ENCODE measurements at places on chromosomes 12 and 14.
A peak's percentile ranks its signal among the peaks of the same experiment; 100 is the strongest.

GRCh38 chr14:92584220-92584619, 70.6 kb downstream of the RIN3 start:
- DNase-seq = no peak

DNA sequence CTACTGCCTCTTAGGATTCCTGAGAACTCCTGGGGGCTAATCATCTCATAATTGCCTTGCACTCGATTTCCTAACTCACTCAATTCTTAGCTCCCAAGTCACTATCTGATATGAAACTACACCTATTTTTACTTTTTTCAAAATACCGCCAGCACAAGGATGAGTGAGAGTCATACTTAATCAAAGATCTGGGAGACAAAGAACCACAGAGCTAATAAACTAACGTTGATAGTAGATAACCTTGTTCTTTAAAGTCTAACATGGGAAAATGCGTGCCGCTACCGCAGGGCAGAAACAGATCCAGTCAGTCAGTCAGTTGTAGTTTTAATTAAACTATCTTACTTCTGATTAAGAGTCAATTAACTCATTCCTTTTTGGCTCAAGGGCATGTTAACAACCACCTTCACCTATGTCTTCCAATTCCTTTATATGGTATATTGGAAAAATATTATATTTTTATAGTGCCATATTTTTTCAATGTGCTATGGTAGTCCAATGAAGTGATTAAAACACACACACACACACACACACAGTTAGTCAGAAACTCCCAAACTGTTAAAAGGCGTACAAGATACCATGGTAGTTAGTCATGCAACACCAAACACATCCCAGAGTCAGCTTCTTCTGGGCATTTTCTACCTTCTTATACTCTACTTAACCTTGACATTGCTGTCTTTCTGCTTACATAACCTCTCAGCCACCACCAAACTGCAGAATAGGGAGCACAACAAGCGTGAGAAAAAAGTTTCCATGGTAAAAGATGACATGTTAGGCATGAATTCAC, 114.0 kb downstream of the KLHL28 start:
- no peak for DNase-seq

DNA sequence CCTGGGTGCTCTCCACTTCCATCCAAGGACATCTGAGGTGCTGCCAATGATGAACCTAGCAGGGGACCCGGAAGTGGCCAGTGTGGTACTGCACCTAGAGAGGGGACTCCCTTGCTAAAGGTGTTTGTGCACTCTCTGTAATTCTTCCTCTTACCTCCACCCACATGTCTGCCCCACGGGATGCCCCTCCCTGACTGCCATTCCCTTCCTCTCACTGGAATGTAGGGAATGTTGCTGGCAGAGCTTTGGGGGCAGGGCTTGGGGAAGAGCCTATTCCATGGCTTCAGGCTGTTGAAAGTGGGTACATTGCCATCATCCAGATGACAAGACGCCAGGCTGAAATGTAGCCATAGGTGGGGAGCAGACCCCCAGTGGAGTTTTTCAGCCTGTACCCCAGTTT, 153.2 kb downstream of the SMOC1 start:
- DNase-seq = no peak

DNA sequence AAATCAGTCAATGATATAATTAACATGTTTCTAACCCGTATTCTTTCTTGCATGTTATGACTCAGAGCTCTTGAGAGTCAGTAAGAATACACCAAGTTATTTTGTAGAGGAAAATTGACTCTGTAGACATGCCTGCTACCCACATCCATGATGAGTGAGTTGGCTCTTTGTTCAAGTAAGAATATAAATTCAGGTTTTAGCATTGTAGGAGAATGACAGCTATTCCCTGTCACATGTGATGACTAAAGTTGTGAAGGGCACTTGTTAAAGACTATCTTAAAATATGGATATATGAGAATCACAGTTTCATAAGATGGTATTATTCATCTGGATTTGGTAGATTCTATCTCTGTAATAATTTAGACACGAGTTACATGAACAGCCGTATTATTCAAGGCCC, 209.1 kb downstream of the CCDC59 start:
- no peak for DNase-seq

GRCh38 chr12:33223956-33224355, 215.7 kb downstream of the SYT10 start:
- DNase-seq = no peak

GRCh38 chr14:80809663-80810062, 131.9 kb downstream of the CEP128 start:
- DNase-seq = no peak

DNA sequence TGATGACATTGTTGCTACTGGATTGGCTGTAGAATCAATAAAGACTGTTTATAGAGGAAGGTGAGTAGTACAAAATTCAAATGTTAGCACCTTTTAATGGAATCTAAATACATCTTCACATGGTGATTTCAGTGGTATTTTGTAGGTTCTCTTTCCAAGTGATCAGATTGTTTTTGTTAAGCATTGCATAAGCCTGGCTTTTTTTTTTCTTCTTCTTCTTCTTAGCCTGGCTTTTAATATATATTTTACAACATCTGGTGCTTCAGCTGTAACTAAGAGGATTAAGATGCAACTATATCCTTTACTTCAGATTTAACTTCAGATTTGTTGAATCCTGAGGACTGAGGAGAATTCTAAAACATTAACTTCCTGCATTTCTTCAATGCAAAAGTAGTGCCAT, 57.3 kb upstream of the ATF1 start:
- no peak for DNase-seq

GRCh38 chr12:100473716-100474150, at the start of gene NR1H4:
Gene NR1H4, plus strand, starts transcription at chr12:100473866. Its CDS starts 19,458 bp downstream, at chr12:100493324.
- DNase-seq = no peak

DNA sequence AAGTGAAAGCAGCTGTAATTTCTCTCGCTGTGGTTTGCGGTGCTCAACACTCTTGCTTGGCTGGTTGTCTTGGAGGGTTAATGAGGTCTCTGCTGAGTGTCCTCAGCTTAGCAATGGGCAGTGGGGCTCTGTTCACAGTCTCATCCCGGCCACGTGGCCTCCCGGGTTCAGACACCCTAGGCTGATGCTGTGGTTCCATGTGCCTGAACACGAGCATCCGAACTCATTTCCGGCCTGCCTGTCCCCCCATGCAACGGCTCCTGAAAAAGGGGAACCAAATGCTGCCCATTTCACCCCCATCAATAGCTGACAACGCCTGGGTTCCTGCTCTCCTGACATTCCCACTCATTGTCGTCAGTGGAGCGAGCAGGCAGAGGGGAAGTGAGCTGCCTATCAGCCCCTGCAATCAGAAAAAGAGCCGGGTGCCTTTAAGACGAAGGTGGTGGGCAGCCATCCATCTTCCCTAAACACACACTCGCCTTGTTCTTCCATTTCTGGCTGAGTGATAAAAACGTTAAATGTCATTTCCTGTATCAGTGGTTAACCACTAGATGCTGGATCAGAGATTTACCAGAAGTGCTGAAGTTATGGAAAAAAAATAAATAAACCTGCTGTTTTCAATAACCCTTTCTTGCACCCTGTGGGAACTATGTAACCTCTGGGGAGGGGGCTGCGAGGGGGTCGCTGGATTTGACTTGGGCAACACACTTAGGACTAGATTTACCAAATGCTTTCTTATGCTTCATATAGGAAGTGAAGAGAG, 60.3 kb upstream of the BCL2L14 start:
- peak; percentile 63 for DNase-seq

DNA sequence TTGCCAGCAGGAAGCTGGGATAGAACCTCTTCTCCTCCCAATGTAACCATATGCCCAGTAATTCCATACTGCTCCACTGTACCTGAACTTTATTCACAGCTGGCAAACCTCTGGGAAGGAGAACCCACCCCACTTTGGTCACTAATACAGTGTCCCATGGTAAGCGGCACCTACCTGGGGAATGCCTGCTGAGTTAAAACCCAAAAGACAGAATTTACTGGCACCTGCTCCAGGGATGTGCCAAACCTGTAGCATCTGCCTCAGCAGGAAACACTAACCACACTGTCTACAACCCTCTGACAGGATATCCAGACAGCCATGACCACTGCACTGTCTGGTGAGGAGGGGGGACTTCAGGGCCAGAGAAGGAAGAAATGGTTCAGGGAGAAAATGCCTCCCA, 26.6 kb downstream of the DDX24 start:
- DNase-seq = no peak

DNA sequence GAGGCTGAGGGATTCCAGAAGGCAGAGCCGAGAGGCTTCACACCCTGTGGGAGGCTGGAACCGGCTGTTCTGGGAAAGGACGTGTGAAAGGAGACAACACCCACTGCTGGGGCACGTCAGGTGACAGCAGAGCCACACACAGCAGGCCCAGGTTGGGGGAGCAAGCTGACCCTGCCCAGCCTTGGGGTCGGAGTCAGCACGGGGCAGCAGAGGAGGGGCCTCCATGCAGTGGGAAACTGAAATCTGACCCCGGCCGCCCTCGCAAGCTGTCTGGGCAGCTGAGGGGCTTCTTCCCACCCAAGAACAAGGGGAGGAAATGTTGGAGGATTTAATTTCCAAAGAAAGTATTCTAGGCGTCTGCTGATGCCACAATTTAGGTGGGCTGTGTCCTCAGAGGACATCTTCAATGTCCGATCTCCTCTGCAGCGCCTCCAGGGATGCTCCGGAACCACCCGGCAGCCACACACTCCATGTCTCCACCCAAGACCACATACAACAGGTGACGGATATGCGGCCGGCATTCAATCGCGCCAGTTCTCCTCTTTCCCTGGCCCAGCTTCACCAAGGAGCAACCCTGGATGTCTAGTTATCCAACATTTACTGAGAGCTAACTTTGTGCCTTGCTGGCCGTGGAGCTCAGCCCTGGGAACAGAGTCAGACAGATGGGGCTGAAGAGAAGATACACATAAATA, 30.7 kb downstream of the SNRNP35 start:
- no peak for DNase-seq

DNA sequence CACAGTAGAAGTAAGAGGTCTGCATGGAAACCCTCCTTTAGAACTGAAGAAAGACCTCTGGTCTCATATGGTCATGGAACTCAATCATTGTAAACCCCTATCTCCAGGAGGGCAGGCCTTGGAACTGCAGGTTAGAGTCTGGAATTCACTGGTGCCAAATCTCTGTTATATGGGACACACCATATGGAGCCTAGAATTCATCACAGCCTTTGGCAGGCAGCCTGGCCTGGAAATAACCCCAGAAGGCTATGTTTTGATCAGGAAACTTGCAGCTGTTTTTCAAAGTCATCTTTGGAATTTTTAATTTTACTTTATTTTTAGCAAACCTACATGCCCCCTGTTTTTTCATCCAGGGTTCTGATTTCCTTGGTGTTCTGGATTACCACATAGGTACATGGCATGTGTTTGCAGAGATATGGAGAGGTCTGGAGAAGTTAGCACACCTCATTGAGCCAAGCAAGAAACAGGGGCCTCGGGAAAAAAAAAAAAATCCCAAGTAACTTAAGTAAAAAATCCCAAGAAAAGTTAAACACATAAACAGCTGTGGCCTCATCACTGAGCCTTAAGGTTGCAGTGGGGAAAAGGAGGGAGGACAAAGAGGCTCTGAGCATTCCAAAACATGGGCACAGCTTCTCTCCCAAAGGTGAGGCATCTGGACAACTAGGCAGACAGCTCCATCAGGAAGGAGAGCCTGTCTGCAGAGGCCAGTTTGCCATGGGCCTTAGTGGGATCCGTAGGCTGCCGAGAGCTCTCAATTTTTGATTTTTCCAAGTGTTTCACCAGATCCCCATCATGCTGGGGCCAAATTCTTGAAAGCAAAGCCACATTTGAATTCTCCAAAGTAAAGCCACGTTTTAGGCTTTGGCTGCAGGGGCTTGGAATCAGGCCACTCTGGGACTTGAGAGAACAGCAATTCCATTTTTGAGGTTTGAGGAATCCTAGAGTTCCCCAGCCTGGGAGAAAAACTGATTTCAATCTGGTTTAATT, 339.6 kb upstream of the TBX3 start:
- DNase-seq = no peak

DNA sequence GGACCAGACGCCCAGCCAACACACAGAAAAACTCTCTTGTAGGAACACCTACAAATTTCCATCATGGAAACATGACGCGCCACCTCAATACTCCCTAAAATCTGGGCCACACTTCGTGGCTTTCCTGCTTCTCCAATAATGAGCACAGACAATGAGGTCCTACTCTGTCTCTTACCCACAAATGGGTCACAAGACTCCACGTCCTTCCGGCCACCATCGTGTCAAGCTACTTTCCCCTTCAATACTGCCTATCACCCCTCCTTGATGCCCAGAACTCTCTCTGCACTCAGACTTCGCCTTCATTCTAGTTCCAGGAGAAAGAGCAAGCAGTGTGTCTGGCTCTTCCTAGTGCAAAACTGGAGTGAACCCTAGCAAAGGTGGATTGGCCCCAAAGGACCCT, 28.1 kb downstream of the SBNO1 start:
- no peak for DNase-seq

- DNase-seq = no peak
Measured at GRCh38 chr14:61452452-61452851, 131.1 kb downstream of the PRKCH start.

- DNase-seq = peak; percentile 39
Measured at GRCh38 chr14:70073924-70074566, 114.7 kb downstream of the SLC8A3 start.

- DNase-seq = no peak
Measured at GRCh38 chr12:90628213-90628612, 326.8 kb downstream of the CCER1 start.

DNA sequence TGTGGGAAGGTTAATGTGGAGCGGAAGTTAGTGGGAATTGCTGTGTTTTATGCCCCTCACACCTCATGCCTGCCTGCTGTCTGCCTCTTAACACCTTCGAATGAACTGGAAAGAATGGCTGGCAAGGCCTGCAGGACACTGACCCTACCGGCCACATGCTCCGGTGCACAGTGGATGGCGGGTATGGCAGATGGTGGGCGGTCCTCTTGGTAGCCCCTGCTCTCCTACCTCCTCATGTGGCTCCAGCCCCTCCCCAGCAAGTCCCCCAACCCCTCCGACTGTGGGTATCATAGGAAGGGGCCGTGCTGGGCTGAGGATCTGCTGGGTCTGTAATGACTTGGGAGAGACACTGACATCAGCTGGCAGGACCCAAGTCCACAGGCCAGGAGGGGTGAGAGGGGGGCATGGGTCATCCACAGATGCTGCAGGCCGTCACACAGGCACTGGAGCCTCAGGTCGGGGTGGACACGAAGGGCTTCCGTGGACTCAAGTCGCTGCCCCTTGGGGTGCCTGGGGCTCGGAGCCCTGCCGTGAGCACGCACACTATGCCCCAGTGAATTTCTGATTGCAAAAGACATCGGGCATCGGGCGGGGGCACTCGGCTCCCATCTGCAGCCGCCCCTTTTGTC, 77.4 kb downstream of the KIF26A start:
- no peak for DNase-seq

DNA sequence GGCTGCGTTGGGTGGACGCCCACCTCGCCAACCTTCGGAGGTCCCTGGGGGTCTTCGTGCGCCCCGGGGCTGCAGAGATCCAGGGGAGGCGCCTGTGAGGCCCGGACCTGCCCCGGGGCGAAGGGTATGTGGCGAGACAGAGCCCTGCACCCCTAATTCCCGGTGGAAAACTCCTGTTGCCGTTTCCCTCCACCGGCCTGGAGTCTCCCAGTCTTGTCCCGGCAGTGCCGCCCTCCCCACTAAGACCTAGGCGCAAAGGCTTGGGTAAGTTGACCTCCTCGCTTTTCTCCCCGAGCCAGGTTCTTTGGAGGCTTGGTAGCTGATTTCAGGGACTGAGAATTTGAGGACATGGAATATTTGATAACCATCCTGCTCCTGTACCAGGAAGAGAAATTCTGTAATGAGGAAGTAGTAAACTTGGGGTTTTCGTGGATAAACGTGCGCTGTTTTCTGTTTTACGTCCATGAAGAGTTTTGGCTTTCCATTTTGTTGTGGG, 530 bp downstream of the APAF1 start:
- no peak for DNase-seq

- peak; percentile 52 for DNase-seq
Measured at GRCh38 chr12:49264466-49264872, 413 bp upstream of the TUBA1C start.

All from stimulated activated effector memory CD8-positive, alpha-beta T cell treated with anti-CD3 and anti-CD28 coated beads, Interleukin-12 subunit alpha, Interleukin-12 subunit beta, amount 100 ng/mL, for 72 hours (primary cell).